Hematopoietic multipotent progenitor cell treated with erythropoietin and hydrocortisone succinate and interleukin-3 and kit ligand, for 17 days (in vitro differentiated cells): ENCODE measurements at places on chromosomes 5 and 9.

- DNase-seq, result no peak
Measured at GRCh38 chr9:111040494-111040893, 2.2 kb upstream of the LPAR1 start.

DNA sequence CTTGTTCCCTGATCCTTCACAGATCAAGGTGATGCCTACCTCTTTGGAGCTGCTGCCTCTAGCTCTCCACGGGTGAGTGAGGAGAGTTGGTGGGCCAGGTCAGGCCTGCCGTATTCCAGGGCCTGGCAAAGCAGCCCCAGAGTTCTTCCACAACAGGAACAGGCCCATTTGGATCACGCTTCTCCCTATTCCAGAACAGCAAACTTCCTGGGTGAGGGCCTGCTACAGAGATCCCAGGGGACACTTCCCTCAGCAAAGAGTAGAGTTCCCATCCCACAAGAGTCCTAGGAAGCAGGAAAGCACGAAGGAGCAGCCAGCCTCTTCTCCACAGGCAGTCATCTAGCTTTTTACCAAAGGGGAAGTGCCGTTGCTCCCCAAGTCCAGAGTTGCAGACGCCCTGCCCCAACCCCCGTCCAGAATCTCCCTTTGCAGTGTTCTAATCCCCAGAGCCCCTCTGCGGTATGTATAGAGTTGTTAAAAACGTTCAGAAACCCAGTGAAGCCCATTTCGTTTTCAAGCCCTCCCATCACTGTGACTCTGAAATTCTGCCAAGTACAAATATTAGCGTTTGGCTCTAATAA lies 9.3 kb upstream of the DNAJB5 start:
- no peak for DNase-seq

DNA sequence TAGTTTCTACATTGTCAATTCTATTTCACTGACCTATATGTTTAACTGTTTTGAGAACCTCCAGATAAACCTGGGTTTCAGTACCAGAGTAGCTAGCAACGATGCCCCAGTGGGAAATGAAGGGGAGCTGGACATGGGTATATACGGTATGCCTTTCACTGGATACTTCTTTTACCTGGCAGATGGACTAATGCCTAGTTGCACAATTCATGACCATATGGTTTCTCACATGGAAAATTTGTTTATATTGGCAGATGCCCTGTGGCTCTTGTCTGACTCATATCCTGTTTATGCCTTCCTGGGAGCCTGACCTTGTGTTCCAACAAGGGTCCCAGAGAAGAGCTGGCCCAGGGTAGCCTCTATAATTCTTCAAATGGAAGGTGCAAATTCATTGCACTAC lies 144.1 kb downstream of the MAT2B start:
- DNase-seq, result no peak

DNA sequence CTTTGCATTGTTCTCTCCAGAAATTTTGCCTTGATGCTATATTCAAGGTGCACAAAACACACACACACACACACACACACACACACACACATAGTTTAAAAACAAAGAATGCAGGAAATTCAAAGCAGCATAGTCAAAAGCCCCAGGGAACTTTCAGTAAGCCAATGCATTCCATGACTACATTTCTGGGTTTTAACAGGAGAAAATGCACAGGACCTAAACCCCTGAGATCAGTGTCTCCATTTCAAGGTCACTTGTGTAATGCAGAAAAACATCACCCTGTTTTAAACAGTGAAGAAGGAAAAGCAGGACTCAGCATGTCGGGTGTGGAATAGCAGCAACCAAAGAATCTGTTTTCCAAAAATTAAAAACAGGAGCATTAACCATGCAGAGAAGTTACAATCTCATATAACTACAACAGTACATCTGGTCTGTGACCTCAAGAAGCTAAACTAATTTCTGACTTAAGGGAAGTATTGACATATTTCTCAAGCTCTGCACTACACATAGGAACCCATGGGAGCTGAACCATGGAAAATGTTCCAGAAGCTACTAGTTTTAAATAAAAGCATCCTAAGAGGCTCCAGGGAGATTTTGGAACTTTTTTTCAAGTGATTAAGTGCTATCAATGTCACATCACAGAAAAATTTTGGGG lies 296.7 kb downstream of the HINT1 start:
- DNase-seq, result no peak

- no peak for DNase-seq
Measured at GRCh38 chr5:61970218-61970617, 335.8 kb upstream of the KIF2A start.

- no peak for DNase-seq
Measured at GRCh38 chr5:135232958-135233357, 166.1 kb downstream of the MACROH2A1 start.

DNA sequence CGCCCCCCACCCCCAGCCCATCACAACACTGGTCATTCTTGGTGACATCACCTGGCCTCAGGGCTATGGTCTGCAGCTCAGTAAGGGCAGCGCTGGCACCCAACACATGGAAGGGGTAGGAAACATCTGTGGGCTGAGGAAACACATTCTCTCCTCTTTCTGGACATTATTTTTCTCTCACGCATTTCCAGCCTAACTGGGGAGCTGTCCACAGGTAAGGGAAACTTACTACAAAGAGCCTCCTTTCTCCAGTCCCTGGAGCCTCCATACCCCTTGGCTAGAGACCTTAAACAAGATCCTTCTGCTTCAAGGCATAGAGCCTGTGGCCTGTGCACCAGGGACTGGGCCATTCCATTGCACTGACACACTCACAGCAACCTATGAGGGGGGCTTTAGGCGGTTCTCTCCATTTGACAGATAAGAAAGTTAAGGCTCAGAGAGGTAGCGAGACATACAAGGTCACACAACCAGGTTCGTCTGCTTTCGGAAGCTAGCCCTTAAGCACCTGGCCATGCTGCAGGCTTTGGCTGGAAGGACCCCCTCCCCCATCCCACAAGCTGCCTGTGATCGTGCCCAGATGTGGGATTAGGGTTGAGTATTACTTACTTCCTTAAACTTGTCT lies 40.7 kb downstream of the CXXC5 start:
- no peak for DNase-seq

GRCh38 chr9:133679466-133680061 lies 43.4 kb downstream of the DBH start:
- no peak for DNase-seq

- DNase-seq, result no peak
Measured at GRCh38 chr5:121984250-121984649, 22.5 kb downstream of the SRFBP1 start.

DNA sequence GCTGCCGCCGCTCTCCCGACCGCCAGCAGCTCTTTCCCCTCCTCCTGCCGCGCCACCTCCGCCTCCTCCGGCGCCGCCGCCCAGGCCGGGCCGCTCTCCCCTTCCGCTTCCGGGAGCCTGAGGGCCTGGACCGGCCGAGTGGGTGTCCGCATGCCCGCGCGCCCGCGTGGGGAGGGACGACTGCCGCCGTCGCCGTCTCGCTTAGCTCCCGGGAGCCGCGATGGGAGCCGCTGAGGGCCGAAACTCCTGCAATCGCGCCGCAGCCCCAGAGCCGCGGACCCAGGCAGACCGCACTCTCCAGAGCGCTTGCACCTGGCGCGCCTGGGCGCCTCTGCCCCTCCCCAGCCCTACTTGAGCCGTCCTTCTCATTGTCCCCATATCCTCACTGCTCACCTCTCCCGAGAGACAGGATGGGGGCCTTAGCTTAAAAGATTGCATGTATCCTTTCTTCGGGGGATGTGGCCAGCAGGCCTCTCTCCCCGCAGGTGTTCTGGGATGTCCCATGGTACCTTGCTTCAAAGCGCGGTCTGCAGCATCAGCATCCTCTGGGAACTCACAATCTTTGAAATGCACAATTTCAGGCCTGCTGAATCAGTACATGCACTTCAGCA lies at the start of gene ZDHHC21:
TSS of gene ZDHHC21 (minus strand) at position 182 of the 611 bp plus-strand sequence. CDS start 19,092 bp downstream, outside the sequence.
- DNase-seq, result no peak

DNA sequence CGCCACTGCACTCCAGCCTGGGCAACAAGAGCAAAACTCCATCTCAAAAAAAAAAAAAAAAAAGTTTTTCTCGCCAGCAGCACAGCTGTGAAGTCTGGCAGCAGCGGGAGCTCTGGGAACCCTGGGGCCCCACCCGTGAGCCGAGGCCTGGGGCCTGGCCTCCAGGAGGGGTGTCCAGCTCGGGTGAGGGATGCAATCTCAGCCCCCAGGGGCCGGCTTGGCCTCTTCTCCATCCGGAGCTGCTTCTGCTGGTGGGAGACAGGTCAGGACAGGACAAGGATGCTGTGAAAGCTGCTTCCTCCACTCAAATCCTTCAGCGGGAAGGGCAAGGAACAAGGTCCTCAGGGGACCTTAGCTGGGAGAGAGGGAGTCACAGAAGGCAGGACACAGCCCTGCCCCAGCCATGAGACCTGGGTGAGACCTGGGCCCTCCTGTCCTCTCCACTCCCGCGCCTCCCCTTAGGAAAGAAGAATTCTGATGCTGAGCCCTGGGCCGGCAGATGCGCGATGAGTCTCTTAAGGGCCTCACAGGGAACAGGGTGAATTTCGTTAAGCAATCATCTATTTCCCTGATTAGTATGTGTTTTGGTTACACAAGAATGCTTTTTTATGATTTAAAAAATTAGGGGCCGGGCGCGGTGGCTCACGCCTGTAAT lies 30.6 kb downstream of the PLPP7 start:
- no peak for DNase-seq

DNA sequence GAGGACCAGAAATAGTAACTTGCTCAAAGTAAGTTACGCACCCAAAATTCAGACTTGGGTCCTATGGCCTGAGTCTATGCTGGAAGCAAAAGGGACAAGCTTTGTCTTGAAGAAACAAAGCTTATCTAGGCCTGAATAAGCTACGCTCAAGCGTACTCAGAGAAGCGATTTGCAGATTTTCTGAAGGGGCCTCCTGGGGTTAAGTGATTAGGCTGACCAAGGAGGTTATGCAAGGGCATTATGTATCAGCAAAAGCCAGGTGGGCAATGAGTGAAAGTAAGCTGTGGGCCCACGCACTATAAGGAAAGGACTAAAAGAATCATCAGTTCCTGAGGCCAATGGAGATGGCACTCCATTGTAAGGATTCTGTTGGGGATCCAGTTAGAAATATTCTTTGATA lies 122.1 kb downstream of the SNX18 start:
- DNase-seq, result no peak

- no peak for DNase-seq
Measured at GRCh38 chr5:116686438-116686837, 111.8 kb upstream of the SEMA6A start.

DNA sequence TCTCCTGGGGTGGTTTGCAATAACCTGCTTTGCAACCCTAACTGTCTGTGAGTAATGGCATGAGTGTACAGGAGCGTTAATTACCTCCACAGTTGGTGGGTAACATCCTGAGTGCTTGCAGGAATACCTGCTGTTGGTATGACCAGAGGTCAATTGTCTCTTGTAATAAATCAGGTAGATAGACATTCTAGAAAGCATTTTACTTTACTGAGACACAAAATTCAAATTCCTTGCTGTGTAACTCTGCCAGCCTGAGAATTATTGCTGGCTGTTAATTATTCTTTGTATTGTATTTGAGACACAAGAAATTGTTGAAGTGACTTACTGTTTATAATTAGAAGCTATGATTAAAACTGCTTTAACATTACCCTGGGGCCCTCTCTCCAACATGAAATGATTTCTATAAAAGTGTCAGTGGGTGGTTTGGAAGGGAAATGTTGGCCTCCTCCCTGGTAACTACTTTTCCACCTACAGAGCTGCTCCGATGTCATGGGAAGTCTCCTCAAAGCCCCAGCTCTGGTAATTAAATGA lies 150.8 kb upstream of the ADCY2 start:
- no peak for DNase-seq

- DNase-seq, result no peak
Measured at GRCh38 chr5:79924936-79925893, 65.8 kb downstream of the MTX3 start.

DNA sequence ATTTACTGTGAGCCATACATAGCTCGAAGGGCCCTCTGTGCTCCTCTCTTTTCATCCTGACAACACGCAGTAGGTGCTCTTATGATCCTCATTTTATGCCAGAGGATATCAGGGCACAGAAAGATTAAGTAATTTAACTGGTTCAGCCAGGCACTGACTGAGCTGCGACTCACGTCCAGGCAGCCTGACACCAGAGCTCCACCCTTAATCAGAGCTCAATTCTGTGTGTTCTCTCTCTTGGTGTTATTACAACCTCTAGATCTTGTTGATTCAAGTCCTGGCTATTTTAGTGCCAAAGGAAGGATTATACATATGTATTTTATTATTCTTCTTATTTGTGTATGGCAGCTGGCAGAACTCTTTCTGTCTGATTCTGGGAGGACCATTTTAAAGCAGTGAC lies 59.7 kb downstream of the OSMR start:
- no peak for DNase-seq

- DNase-seq, result no peak
Measured at GRCh38 chr9:98146101-98146991, 27.3 kb upstream of the TRIM14 start.

DNA sequence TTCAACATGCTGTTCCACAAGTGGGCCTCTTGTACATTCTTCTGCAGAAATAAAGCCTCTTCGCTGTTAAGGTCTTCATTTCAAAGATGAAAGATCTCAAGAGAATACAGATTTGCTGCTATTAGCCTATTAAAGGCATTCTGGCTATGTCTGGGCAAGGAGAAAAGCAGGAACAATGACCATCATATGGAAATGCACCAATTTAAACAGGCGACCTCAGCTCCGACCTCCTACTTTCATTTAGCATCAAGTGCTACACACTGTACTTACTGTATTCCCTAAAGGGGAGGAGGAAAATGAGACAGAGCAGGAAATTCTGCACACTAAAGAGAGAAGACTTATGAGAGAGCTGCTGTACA lies 64.8 kb downstream of the HABP4 start:
- DNase-seq, result no peak

GRCh38 chr5:127839496-127840197 lies 136.5 kb downstream of the CCDC192 start:
- no peak for DNase-seq

- DNase-seq, result no peak
Measured at GRCh38 chr5:67353500-67354450, 157.2 kb upstream of the CD180 start.

GRCh38 chr9:5015934-5016333 lies 30.9 kb downstream of the JAK2 start:
- no peak for DNase-seq

DNA sequence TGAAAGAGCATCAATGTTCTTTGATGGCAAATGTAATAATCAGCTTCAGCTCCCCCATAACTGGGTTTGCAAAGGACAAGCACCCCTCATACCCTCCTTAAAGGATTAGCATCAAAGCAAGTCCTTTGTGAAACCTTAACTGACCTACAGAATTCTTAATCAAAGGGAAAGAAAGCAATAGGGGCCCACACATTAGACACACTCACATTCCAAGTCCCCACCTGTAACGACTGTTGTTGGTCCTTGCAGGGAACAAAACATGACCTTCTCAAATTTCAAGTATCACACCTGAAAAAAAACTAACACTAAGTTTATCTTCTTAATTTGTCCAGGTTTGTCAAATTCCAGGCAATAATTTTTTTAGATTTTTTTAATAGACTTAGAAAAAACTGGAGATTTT lies 32.6 kb downstream of the TTC39B start:
- no peak for DNase-seq

- no peak for DNase-seq
Measured at GRCh38 chr9:116450378-116451139, 236.5 kb upstream of the TRIM32 start.

- no peak for DNase-seq
Measured at GRCh38 chr5:42943931-42944631, 96.0 kb downstream of the ANXA2R start.

- DNase-seq, result no peak
Measured at GRCh38 chr9:137110147-137110910, 4.2 kb downstream of the DPP7 start.
